Uterus (tissue), 4 donors: ENCODE measurements at places on chromosomes 13 and 19. TPM values are rescaled to one million over a fixed set of nuclear protein-coding genes. Genes with fewer than 3 reads are reported as not detected.

GRCh38 chr13:76038920-76039716 is 403.0 kb downstream of the LMO7 start:
- H3K27me3 ChIP-seq, result no peaks in the 10 kb centered on the region
- DNase-seq, result no peak
- peaks cover under 1% of the 10 kb centered on the region for H3K36me3 ChIP-seq
- no peak overlapping the region for H3K27ac ChIP-seq
- no peaks in the 10 kb centered on the region for H3K4me1 ChIP-seq
- no peak overlapping the region for H3K4me3 ChIP-seq

DNA sequence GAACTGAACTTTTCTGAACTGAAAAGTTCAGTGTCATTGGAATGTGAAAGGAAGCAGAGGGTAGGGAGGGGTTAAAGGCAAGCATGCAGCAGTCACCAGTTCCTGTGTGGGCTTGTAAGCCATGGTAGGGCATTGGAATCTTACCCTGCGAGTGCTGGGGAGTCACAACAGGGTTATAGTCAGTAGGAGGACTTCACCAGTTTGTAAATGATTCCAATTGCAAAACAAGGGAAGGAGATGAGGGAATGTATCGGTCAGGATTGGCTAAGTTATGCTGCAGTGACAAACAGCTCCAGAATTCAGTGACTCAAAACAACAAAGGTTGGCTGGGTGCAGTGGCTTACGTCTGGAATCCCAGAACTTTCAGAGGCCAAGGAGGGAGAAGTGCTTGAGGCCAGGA is 12.8 kb downstream of the LYPD3 start:
- H3K4me3 ChIP-seq, result no peak overlapping the region
- H3K27ac ChIP-seq, result no peak overlapping the region
- no peaks in the 10 kb centered on the region for H3K4me1 ChIP-seq
- DNase-seq, result no peak

GRCh38 chr13:102914339-102914930 is 68.6 kb downstream of the ERCC5 start:
- no peak overlapping the region for H3K4me3 ChIP-seq
- H3K27ac ChIP-seq, result no peak overlapping the region
- H3K4me1 ChIP-seq, result no peaks in the 10 kb centered on the region

- H3K27me3 ChIP-seq, result no peaks in the 10 kb centered on the region
- no peak overlapping the region for H3K4me3 ChIP-seq
- DNase-seq, result no peak
- H3K36me3 ChIP-seq, result no peaks in the 10 kb centered on the region
- no peaks in the 10 kb centered on the region for H3K4me1 ChIP-seq
Measured at GRCh38 chr13:71149498-71150363, 717.3 kb downstream of the DACH1 start.

DNA sequence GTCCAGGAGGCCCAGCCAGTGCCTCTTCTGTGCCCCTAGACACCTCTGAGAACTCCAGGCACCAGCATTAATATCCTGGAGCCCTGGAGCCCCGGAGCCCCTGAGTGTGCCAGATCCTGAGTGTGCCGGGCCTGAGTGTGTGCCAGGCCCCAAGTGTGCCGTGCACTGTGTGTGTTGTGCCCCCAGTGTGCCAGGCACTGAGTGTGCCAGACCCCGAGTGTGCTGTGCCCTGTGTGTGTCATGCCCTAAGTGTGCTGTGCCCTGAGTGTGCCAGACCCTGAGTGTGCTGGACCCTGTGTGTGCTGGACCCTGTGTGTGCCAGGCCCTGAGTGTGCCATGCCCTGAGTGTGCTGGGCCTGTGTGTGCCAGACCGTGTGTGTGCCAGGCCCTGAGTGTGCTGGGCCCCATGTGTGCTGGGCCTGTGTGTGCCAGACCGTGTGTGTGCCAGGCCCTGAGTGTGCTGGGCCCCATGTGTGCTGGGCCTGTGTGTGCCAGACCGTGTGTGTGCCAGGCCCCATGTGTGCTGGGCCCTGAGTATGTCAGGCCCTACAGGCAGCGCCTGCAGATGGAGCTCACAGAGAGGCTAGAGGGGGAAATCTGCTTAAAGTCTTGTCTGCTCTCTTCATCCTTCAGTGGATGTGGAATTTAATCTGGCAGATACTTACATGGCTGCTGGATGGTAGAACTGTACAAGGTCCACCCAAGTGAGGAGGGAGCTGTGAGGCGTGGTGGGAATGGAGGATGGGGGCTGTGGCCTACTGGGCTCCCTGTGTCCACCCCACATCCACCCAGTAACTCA is 53.9 kb downstream of the C13orf46 start:
- H3K4me3 ChIP-seq, result no peak overlapping the region
- no peaks in the 10 kb centered on the region for H3K36me3 ChIP-seq
- no peak overlapping the region for H3K27ac ChIP-seq
- DNase-seq, result no peak

Gene GPC5
- total RNA-seq, result 1.8 TPM

DNA sequence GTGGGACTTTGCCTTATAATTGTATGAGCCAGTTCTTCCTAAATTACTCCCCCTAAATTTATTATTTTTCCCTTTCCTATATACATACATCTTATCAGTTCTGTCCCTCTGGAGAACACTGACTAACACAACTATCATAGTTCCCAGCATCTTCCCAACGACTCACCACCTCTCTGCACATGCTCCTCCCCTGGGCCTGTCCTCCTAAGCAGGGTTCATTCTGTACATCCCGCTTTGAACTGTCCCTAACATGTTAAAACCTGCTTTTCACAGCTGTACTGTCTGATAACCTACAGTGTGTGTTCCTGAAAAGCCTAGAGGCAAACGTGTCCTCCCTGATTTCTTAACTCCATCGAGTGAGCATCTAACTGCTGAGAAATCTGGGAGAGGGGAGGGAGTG is 141.7 kb downstream of the EFNB2 start:
- H3K27ac ChIP-seq, result no peak overlapping the region
- H3K4me3 ChIP-seq, result no peak overlapping the region
- no peak for DNase-seq
- no peaks in the 10 kb centered on the region for H3K4me1 ChIP-seq
- no peaks in the 10 kb centered on the region for H3K36me3 ChIP-seq
- H3K27me3 ChIP-seq, result no peaks in the 10 kb centered on the region

Gene MAN2B1
- 44.6 TPM for total RNA-seq

- H3K27ac ChIP-seq, result no peak overlapping the region
- H3K36me3 ChIP-seq, result no peaks in the 10 kb centered on the region
- no peak for DNase-seq
- no peak overlapping the region for H3K4me3 ChIP-seq
Measured at GRCh38 chr13:91144054-91144453, 203.4 kb upstream of the MIR17HG start.
